ENCODE measurements at places on chromosomes 5 and 9.

GRCh38 chr5:10615693-10616092 lies 51.8 kb downstream of the ANKRD33B start:
- no peak for DNase-seq

DNA sequence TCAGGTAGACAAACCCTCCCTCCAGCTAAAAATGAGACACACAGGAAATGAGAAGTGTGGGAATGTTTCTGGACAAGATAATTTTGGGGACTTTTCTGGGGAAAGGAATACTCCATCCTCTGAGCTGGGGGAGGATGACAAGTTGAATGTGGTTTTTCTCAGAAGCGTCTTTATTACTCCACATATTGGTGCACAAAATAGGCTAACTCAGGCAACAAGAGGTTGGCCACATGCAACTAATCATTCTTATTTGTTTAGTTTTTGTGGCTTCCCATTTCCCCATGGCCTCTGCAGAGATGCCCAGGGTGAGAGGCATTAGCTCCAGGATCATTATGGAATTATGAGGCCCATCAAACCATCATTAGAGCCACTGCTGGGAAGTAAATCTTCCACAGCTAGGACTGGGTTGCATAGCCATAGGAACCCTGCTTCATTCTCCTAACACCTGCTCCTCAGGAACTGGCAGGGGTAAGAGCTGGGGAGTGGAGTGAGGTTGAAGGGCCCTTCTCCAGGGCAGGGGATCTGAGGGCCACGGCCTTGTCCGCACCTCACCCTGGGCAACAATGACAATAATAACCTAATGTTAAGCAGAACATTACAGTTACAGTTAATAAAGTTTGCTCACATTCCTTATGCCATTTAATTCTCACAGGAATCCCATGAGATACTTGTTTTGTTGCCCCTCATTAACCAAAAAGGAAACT lies 9.3 kb upstream of the SIL1 start:
- DNase-seq = no peak

DNA sequence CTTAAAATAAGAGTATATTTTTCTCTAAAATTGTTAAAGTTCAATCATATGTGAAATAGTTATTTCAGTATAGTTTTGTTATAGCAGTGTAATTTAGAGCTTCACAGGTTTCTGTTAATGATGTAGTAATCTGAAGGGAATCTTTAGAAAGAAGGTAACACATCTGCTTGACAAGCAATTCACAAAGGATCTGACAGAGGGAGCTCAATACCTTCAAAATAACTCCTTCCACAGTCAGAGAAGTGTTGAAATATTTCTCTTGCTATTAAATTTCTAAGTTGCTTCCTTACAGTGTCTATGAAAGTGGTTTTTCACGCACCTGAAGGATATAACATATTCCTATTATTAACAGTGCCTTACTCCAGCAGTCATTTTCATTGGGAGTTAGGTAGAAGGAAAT lies 44.9 kb downstream of the SLC25A51 start:
- DNase-seq = no peak

DNA sequence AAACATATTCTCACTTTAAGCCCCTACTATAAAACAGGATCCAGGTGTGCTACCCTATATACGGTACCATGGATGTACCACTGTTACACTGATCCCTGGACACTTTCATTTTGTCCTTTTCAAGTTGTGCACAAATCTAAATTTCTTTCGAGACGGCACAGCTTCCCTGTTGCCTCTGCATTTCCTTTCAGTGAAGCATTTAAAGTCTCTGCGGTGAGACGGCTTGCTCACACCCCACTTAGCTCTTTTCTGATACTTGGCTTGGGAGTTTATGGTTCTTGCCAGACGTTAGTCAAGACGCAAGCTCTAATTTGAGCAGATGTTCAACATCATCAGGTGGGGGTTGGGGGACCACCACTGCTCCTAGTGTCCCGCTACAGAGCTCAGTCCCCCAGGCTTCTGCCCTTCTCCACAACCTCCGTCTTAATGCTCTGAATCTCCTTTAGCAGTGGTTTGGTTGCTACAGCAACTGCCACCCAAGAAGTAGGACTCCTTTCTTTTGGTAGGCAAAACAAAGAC lies 15.8 kb downstream of the F2RL2 start:
- DNase-seq = no peak

DNA sequence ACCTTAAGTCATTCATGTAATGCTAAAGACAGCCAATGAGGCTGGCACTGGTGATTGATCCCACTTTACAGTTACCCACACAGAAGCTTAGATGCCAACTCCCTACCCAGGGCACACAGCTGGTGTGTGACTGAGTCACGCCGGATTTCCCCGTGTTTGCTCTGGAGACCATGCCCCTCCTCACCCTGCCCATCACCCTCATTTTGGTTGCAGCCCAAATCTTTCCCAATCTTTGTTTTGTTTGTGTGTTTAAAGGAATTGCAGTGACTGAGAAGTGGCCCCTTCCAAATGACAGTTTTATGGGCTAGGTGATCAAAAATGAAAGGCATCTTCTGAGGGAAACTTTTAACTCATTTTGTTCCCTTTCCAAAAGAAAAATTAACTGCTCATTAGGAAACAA lies 10.9 kb downstream of the FBXL7 start:
- no peak for DNase-seq

GRCh38 chr9:130451509-130452388 lies 7.0 kb downstream of the ASS1 start:
- no peak for DNase-seq

GRCh38 chr5:126461838-126462237 lies 38.6 kb downstream of the GRAMD2B start:
- DNase-seq = no peak

DNA sequence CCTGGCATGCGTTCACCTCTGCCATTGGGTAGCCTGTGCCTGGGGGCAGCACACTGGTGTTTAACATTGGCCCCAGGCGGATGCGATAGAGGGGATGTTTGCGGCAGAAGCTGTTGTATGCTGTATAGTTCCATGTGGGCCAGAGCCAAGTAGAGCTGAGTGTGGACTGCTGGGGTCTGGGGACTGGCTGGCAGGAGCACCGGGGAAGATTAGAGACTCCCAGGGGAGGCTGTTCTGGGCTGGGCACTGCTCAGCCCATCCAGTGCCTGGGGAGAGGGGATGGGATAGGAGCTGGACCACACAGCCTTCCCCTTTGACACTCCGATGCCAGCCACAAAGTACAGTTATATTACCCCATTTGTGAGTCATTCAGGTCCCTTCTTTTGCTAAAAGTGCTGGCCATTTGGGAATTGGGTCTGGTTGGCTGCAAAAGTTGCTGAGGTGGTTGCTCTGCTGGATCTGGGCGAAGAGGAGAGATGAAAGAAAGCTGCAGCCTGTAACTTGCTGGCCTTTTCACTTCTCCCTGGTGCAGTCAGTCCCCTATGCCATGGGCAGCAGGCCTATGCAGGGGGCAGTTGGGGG lies 73.8 kb downstream of the RGS3 start:
- no peak for DNase-seq

- DNase-seq = no peak
Observed at GRCh38 chr9:18358325-18358724, 115.6 kb upstream of the ADAMTSL1 start.

DNA sequence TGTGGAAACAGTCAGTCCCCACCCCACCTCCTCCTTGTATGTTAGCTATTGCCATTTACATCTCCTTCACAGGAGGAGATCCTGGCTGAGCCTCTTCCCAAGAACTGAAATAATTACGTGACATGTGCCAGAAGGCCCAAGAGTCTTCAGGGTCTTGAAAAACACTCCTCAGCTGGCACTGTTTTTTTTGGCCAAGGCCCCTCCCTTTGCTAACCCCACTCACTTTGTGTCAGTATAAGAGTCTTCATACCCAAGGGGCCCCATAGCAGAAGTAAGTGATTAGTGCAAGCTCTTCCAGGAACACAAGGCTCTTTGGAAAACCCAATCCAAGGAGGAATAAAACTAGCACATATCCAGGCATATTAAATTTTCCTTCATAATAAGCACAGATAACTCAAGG lies 5.7 kb upstream of the LARP1 start:
- DNase-seq = no peak

GRCh38 chr5:82387819-82388166 lies 109.6 kb upstream of the RPS23 start:
- no peak for DNase-seq

- DNase-seq = no peak
Observed at GRCh38 chr9:93245437-93245970, 61.6 kb downstream of the WNK2 start.

DNA sequence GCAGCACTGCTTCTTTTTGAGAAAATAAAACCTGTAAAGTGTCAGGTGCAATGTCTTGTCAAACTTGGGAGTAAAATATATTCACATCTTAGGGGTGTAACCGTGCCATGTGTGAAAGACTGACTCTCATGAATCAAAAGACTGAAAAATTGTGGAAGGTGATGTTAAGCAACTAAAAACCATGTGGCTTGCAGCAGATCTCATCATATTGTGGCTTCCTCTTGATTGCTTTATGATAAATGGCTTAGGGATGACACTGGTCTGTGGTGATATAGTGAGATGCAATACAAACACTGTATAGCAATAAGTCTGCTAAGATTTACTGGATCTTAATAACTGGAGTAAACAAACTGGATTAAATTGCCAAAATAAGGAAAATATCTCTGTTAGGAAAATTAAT lies 321.6 kb downstream of the EDIL3 start:
- DNase-seq = no peak

GRCh38 chr5:149490599-149491485 lies 60.4 kb downstream of the CSNK1A1 start:
- no peak for DNase-seq

DNA sequence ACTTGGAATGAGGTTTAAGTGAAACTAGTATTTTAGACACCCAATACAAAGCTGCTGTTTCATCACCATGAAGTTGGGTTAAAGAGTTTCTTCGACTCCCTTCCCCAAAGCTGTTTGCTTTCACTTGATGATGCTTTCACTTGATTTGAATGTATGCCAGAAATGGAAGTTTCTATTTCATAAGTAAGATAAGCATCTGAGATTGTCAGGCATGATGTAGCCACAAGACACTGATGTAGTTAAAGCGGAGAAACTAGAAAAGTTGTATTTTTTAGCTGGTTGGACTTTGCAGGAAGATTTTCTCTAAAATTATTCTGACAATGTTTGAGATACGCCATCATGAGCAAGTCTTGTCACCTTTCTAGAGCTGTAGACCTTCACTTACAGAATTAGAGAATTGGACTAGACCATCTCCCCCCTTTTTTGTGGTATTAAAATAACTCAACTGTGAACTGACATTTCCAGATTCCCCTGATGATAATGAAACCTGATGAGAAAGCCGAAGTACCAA lies 20.0 kb downstream of the MOCS2 start:
- DNase-seq = no peak

DNA sequence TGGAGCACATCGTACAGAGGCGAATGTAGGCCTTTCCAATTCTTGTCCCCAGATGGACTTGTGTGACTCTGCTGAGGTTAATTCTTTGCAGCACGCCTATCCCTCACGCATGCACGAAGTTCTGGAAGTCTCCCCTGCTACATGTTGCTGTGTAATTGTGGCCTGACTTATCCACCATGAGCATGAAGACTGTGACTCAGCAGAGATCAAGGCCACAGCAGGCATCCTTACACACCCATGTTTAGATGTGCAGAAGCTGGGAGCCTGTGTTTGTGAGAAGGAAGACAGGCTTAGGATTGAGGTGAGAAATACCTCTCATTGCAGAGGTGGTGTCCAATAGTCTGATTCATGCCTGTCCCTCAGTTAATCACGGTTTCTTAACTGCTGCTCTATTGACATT lies 135.6 kb downstream of the ICE1 start:
- no peak for DNase-seq

GRCh38 chr5:528629-529511 lies 4.6 kb upstream of the SLC9A3 start:
- no peak for DNase-seq

- no peak for DNase-seq
Observed at GRCh38 chr5:80964919-80965318, 4.8 kb downstream of the RASGRF2 start.

- no peak for DNase-seq
Observed at GRCh38 chr5:150763023-150763769, 4.4 kb upstream of the DCTN4 start.

- no peak for DNase-seq
Observed at GRCh38 chr5:75558221-75558620, 46.5 kb downstream of the POLK start.

GRCh38 chr9:107153336-107153735 lies 129.7 kb upstream of the RAD23B start:
- DNase-seq = no peak

- no peak for DNase-seq
Observed at GRCh38 chr9:20941174-20941690, 90.2 kb downstream of the HACD4 start.

DNA sequence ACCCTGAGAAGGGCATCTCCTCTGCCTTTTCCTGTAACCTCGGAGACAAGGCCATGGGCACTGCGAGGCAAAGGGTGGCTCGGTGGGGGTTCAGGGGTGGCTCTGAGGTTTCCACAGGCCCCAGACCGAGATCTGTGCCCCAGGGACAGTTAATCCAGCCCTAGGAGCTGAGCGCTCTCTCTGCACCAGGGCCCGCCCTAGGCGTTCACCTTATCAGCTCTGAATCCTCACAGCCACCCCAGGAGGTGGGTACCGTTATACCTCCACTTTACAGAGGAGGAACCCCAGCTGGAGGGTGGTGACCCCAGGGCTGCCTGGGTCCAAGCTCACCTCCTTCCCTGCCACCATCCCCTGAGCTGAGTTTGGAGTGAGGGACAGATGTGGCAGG lies 2.3 kb upstream of the ENG start:
- no peak for DNase-seq

GRCh38 chr5:119578937-119579336 lies 50.4 kb upstream of the FAM170A start:
- no peak for DNase-seq

- no peak for DNase-seq
Observed at GRCh38 chr5:110963495-110963894, 108.0 kb upstream of the TSLP start.

DNA sequence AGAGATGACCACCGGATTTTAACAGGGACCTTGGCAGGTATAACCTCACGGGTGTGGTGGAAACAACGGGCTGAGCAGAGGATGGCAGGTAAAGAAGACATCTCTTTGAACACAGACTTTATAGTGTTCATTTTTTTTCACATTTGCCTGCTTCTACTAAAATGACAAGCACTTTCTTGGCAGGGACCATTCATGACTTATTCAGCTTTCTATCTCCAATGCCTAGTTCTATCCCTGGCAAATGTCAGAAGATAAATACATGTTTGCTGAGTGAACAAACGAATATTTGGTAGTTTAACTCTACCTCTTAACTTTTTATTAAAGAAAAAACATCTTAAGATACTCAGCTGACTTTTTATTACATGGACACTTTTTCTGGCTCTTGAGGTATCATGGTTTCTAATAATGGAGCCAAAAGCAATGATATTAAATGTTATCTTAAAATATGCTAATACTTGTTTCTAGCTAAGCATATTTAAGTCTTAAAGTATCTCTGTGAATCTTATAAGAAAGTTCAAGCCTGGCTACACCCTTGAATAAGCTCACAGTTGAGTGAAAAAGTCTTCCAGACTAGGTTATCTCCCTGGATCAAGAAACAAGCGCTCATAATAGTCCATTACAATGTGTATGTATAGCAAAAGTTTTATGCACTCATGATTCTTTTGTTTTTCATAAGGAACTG lies 8.5 kb downstream of the ELL2 start:
- no peak for DNase-seq

GRCh38 chr9:78601957-78602565 lies 305.1 kb downstream of the PSAT1 start:
- no peak for DNase-seq

GRCh38 chr9:98380065-98380681 lies 124.7 kb upstream of the TBC1D2 start:
- no peak for DNase-seq

Data from C1 segment of cervical spinal cord (tissue), 14 donors.